ENCODE measurements at places on chromosomes 13 and 19.

GRCh38 chr19:6651965-6652804 is 17.8 kb downstream of the TNFSF14 start:
- DNase-seq = no peak

GRCh38 chr13:38483623-38484022 is 134.0 kb downstream of the UFM1 start:
- no peak for DNase-seq

- DNase-seq = no peak
Measured at GRCh38 chr13:99361197-99361596, 54.0 kb upstream of the GPR183 start.

GRCh38 chr13:25846222-25846984 is 205.4 kb downstream of the SHISA2 start:
- no peak for DNase-seq

DNA sequence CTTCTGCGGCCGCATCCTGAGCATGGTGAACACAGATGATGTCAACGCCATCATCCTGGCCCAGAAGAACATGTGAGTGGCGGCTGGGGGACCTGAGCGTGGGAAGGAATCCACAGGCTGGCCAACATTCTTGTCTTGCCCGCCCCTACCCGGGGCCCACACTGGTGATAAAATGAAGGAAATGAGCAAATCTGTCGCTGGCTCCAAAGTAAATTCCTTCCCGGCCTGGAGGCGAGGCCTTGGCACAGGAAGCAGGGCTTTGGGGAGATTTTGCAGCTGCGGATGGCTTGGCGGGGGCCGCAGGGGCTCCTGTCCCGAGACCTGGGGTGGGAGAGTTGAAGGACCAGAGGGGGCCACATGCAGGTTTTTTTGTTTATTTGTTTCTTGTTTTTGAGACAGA is 4.4 kb downstream of the KXD1 start:
- DNase-seq = peak; percentile 83

DNA sequence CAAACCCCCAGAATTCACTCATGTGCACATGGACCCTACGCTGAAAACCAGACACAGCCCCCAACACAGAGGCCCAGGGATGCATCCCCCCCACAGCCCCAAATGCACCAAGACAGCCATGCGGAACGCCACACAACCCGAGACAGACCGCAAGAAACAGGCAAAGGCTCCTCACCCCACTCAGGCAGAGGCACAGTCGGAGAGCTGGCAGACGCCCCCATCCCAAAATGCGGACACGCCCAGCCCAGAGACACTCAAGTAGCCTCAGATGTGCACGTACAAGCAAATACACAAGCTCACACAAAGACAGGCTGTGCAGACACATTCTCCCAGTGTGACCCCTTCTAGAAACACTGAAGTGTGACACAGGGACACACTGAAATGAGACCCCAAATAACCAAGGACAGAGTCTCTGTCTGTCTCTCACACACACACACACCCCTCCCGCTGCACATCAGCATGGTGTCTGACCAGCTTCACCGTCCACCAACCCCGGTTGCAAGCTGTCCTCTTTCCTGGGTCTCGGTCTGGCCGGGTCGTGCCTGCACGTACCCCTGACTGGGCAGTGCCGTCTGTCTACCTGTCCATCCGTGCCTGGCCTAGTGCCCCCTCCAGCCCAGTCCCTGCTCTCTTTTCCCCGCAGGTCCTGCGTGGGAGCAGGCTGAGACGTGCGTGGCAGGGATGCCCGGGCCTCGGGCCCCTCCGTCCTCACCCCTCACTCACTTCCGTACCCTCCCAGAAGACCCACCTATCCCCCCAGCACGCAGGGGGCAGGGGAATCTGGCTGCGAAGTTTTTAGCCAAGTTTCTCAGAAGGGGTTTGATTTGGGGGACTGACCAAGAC is 16.1 kb downstream of the ERFL start:
- DNase-seq = no peak

Data from left hindlimb (tissue), 1 donor.